Memory B cell (primary cell): ENCODE measurements at places on chromosomes 7 and 10.

DNA sequence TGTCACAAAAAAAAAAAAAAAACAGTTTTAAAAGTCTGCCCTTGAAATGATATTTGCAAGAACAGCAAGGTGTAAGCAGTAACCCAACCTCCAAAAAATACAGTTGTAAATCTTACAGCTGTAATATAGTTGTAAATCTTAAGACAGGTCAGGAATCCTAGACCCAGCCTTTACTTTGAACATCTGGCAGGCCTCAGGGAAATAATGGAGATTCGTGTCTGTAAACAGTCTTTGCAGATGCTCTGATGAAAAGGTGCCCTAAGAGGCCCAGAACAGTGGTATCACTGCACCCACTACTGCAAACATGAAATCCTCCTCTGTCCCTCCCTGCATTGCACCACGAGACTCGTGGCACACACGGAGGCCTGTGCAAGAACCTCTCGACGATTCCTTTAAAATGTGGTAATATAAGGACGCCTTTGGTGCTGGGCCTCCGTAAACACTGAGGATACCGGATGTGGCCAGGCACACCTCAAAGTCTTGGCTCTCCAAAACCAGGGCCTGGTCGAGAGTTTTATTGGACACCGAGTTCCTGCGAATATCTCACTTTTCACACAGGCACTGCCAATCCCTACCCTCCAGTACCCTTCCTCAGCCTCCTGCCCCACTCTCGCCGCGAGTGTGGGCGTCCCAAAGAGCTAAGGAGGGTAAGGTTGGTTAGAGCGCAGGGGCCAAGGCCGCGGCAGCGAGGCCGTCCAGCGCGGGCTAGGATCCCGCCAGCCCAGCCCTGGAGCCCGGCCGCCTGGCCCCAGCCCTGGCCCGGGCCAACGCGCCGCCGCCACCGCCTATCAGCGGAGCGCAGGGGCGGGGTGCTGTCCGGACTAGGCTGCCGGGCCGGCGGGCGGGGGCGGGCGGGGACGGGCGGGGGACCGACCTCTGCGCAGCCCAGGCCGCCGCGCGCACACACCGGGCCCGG is at the start of gene REEP3:
Gene REEP3, plus strand, starts transcription at position 902 of the 916 bp plus-strand sequence. CDS start 145 bp downstream, outside the sequence.
- H3K4me3 ChIP-seq: peak within 1 kb of the TSS; percentile 88
- H3K4me1 ChIP-seq: peaks cover 31% of the 10 kb centered on the region

DNA sequence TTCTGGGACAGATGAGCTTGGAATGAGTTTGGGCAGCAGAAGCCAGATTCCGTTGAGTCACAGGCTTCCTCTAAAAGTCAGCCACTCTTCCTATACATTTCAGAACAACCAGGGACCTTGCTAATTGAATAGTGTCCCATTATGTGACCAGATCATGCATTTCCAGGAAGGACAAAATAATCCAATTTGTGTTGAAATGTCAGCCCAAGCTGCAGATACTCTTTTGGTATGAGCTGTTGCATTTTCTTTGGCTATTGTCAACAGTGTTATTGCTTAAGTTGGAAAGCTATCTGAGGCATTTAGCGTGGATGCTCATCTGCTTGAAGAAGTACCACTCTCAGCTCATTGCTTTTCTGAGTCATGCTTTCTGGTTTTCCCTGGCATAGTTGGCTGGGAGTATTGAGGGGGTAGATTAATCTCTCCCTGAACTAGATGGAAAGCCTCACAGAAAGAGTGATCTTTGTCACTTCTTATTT is 223.7 kb upstream of the HABP2 start:
- peaks cover 6% of the 10 kb centered on the region for H3K27me3 ChIP-seq
- DNase-seq: no peak
- H3K27ac ChIP-seq: no peak overlapping the region
- no peak overlapping the region for H3K4me3 ChIP-seq

- no peak overlapping the region for H3K27ac ChIP-seq
- H3K27me3 ChIP-seq: peaks cover 4% of the 10 kb centered on the region
- DNase-seq: no peak
- H3K4me3 ChIP-seq: no peak overlapping the region
These were observed 167.7 kb upstream of the CCDC6 start for GRCh38 chr10:60073781-60074656.

DNA sequence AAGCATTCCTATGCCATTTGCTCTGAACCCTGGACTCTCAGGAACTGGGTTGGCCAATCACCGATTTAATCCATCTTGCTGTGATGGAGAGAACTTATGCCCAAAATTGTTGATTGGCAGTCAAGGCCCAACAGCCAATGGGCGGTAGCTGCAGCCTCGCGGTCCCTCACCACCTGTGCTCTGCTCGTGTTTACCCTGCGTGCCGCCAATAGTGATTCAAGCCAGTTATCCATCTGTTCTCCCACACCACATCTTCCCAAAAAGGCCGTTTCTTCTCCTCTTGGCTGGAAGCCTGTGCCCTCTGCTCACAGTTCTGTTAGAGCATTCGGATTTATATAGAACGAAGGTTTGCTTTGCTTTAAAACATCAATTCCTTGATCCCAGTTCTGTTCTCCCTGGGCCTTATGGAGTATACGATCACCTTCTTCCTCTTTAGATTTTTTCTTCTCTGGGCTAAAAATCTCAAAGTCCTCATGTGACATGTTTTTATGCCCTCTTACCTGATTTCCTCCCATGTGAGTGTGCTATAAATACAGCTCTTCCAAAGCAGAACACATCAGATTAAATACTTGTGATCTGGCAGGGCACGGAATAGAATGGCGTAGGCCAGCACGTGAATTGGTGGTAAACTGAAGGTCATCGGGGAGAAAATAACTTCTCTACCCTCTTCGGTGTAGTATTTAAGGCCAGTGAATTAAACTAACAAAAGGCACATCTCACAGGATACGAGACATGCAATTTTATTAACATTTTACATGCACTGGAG is 212.8 kb downstream of the NSUN6 start:
- no peak for DNase-seq
- no peak overlapping the region for H3K27ac ChIP-seq
- H3K27me3 ChIP-seq: no peaks in the 10 kb centered on the region
- H3K4me3 ChIP-seq: no peak overlapping the region

DNA sequence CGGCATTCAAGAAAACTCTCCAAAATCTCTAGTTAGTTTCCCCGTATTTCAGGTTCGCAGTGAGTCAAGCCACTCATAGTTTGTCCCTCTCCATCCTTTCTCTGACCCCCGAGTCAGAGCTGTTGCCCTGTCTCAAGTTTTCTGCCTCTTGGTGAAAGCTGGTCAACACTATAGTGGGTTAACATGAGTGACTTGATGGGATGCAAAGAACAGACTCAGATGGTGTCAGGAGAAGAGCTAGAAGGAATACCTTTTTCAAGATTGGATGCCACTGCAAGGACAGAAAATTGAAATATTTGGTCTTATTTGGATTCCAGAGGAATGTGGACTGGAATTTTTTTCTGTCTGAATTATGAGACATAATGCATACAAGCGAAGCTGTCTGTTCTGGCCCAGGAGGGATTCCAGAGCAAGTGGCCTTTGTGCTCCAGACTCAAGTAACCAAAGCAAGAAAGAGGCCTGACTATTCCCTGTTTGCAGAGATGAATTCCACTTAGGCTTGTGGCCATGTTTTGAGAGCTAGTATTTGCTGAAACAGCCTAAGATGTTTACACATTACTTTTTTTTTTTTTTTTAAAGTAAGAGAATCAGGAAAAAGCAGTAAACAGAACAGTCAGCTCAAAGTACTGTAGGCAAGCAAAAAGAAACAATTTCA is 67.4 kb downstream of the VWC2 start:
- no peaks in the 10 kb centered on the region for H3K36me3 ChIP-seq
- H3K27me3 ChIP-seq: no peaks in the 10 kb centered on the region
- H3K4me1 ChIP-seq: no peaks in the 10 kb centered on the region

GRCh38 chr7:47444376-47445098 is 137.4 kb downstream of the TNS3 start:
- peaks cover 21% of the 10 kb centered on the region for H3K4me1 ChIP-seq
- no peaks in the 10 kb centered on the region for H3K27me3 ChIP-seq
- H3K27ac ChIP-seq: no peak overlapping the region
- no peak overlapping the region for H3K4me3 ChIP-seq

DNA sequence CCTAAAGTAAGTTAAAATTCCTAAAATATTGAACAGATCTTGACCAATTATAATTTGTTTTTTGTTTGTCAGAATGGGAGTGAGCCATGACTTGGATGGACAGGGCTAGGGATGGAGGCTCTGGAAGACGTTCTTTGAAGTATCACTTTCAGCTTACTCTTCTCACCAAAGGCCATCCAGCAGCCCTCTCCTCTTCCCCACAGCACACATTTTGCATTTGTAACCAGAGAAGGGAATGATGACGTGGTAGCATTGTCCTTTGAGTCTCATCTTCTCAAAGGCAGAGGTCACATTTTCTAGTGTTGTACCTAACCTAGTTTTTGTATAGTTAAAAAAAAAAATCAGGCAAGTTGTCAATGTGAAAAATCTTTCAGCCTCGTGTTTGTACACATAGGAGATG is 43.8 kb upstream of the AGR3 start:
- no peak overlapping the region for H3K27ac ChIP-seq
- no peaks in the 10 kb centered on the region for H3K36me3 ChIP-seq
- H3K4me1 ChIP-seq: peaks cover 21% of the 10 kb centered on the region
- no peak overlapping the region for H3K4me3 ChIP-seq
- H3K27me3 ChIP-seq: peaks cover 5% of the 10 kb centered on the region

- no peak overlapping the region for H3K4me3 ChIP-seq
- no peak for DNase-seq
- no peak overlapping the region for H3K27ac ChIP-seq
- H3K27me3 ChIP-seq: peaks cover 5% of the 10 kb centered on the region
- no peaks in the 10 kb centered on the region for H3K36me3 ChIP-seq
These were observed 580.0 kb downstream of the XPNPEP1 start for GRCh38 chr10:109343293-109343692.

- H3K27me3 ChIP-seq: no peaks in the 10 kb centered on the region
- DNase-seq: no peak
- no peaks in the 10 kb centered on the region for H3K4me1 ChIP-seq
- no peak overlapping the region for H3K4me3 ChIP-seq
- H3K36me3 ChIP-seq: peaks cover 25% of the 10 kb centered on the region
These were observed 21.5 kb downstream of the GUSB start for GRCh38 chr7:65960351-65961074.

GRCh38 chr10:17454161-17455014 is at the start of gene ST8SIA6:
Gene ST8SIA6, minus strand, starts transcription at chr10:17454595. Its CDS starts 340 bp downstream, at chr10:17454255.
- no peaks in the 10 kb centered on the region for H3K4me1 ChIP-seq
- no peaks in the 10 kb centered on the region for H3K36me3 ChIP-seq
- no peak within 1 kb of the TSS for H3K27ac ChIP-seq
- no peak for DNase-seq
- peaks cover 16% of the 10 kb centered on the region for H3K27me3 ChIP-seq
- H3K4me3 ChIP-seq: peak within 1 kb of the TSS; percentile 29

GRCh38 chr10:52583336-52583735 is 189.2 kb downstream of the MBL2 start:
- DNase-seq: no peak
- no peaks in the 10 kb centered on the region for H3K36me3 ChIP-seq
- H3K27me3 ChIP-seq: no peaks in the 10 kb centered on the region
- H3K4me1 ChIP-seq: no peaks in the 10 kb centered on the region

DNA sequence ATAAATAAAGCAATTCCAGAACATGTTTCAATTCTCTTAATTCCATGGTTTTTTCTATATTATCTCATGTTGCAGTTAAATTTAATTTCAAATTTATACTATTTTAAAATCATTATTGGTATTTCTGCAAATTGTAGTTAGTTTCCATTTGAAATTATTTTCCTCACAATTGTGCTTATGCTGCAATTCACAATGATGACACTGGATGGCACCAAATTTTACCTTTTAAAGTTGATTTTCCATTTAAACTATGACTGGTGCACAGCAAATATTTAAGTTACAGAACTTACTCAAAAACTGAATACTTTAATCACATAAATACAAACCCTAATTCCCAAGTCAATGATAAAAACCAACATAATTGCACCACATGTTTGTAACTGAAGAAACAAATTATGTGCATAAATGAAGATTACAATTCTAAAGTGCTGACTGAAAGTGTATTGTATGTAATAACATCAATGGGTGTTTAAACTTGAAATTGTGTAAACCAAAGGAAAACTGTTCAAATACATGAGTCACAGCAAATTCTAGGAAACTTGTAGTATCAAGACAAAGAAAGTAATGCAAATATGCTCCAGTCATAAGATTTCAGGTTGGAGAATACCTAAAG is 75.3 kb upstream of the AASS start:
- H3K36me3 ChIP-seq: no peaks in the 10 kb centered on the region
- DNase-seq: no peak
- H3K4me3 ChIP-seq: no peak overlapping the region
- no peaks in the 10 kb centered on the region for H3K27me3 ChIP-seq
- H3K27ac ChIP-seq: no peak overlapping the region
- H3K4me1 ChIP-seq: no peaks in the 10 kb centered on the region

GRCh38 chr7:51217804-51218203 is 98.8 kb downstream of the COBL start:
- H3K27ac ChIP-seq: no peak overlapping the region
- no peaks in the 10 kb centered on the region for H3K4me1 ChIP-seq
- H3K36me3 ChIP-seq: no peaks in the 10 kb centered on the region

DNA sequence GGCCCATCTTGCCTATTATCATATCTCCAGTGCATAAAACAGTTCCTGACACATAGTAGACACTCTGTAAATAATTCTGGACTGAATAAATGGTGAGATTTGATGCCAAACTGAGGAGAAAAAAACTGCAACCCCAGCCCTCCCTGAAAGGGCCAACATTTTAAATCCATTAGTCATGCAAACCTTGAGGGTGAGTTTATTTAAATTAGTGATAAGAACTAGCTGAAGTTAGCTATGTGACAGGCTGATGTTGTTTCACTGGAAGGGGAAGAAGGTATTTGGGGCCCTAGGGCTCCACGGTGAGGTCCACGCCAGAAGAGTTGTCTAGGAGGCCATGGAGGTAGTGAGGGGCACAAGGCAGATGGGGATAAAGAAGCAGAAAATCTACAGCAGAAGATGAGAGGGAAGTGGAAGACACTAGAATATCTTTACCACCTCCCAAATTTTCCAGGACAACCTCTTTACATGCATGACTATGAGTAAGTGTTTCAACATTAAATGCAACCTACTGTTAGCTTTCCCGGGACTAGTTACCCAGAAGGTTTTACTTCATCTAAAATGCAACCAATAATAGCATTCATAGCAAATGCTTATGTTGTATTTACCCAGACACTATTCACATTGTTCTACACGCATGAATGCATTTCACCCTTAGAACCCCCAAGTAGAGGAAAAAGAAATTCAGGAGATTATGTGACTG is 183.2 kb upstream of the LYZL1 start:
- no peaks in the 10 kb centered on the region for H3K4me1 ChIP-seq
- H3K27me3 ChIP-seq: peaks cover 4% of the 10 kb centered on the region
- H3K27ac ChIP-seq: no peak overlapping the region

DNA sequence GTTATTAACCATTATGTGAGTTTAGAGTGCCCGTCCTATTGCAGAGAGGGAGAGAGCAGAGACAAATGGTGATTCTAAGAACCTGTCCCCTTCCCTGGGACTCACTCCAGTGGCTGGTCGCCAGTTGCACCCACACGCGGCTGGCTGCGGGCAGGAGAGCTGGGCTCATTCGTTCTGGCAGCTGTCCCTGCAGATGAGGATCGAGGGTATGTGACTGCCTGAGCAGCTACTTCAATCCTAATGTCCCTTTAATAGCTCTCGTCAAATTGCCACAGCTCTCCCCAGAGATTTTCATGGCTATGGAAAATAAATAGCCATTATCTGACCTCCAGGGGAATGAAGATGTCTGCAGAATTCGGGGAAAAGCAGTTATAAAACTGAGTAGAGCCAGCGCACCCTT is 41.6 kb downstream of the RBM28 start:
- DNase-seq: no peak
- H3K27me3 ChIP-seq: no peaks in the 10 kb centered on the region
- no peaks in the 10 kb centered on the region for H3K4me1 ChIP-seq
- H3K4me3 ChIP-seq: no peak overlapping the region

- DNase-seq: no peak
- peaks cover 5% of the 10 kb centered on the region for H3K27me3 ChIP-seq
- no peak overlapping the region for H3K4me3 ChIP-seq
These were observed 91.7 kb upstream of the IFRD1 start for GRCh38 chr7:112358513-112358912.
